GDM1 (cell line): ENCODE measurements at places on chromosomes 2 and 18.

DNA sequence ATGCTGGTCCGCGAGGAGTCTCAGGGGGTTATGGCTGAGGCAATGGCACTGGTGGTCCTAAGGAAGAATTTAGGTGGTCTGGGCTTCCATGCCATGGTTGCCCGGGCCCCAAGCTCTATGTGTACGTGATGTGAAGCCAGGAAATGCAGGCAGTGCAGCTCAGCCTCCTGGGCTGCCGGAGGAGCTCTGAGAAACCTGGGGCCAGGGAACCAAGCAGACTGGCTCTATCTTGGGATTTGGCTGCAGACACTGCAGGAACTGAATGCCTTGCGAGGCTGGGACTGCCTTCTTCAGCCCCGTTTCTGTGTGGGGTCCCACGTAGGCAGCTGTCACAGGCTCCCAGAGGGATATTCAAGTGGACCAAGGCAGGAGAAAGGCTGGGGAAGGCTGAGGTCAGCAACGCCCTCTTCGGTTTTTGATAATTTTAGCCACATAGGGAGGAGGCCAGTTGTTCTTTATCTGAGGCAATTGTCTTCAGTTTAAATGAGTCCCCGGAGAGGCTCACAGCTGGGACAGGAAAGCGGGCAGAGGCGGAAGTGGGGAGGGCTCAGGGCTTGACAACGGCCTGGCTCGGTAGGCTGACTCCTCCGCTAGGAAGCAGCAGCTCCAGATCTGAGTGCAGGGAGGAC lies 77.7 kb downstream of the RHOB start:
- DNase-seq, result no peak

GRCh38 chr2:237616734-237617586 lies 10.4 kb upstream of the LRRFIP1 start:
- peak; percentile 56 for DNase-seq

DNA sequence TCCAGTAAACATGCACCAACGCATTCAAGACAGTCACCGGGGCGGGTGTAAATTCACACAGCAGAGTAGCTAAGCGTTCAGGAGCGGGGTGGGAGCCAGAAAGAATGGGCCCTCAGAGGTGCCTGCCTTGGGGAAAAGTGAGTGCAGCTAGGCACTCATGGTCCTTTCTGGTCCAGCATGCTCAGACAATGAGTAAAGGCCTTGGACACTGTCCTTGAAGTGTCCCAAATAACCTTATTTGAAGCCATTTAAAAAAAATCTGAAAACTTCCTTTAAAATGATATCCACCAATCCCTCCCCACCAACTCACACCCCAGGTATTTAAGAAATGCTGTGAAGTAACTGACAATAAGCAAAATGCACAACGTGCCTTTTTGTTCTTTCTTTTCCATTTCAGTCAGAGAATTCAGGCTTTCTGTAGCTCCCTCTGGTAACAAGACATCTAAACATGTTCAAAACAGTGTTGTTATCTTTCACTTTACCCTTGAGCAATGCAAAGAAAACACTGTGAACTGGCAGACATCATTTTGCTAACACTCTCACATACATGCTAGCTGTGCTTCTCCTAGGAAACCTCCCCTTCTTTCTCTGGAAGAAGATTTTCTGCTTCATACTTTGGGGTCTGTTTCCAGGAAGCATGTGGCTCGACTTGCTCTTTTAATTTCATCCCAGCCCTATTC lies 445.1 kb upstream of the SPRED2 start:
- no peak for DNase-seq

GRCh38 chr18:80109676-80110078 lies 615 bp downstream of the ADNP2 start:
- DNase-seq, result no peak

DNA sequence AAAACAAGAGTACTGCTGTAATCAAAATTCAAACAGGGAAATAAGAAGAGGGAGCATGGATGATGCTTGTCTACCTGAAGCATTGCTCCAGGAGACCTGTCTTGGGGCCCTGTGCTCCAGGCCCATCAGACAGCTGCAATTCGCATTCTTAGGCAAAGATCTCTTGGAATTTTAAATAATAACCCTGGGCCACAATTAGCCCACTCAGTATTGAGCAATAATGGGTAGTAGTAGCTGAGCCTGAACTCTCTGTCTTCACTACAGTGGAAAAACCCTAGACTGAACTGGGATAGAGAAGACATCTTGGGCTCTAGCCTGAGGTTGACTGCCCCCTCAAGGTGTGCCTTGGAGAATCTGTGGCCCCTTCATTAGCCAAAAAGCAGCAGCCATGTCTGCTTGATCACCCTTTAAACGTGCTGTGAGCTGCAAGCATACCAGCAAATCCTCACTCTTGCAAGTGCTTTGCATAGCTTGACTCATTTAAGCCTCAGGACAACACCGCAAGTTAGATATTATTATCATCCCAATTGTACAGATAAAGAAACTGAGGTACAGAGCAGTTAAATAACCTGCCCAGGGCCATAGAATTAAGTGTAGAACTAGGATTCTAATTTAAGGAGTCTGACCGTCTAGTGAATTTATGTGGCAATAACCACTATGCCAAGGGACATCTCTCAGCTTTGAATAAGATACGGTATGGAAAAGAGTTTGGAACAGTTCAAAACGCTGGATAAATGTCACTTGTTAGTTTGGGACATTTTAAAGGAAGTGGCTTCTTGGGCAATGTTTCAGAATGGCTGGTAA lies 69.0 kb downstream of the DDX1 start:
- no peak for DNase-seq

DNA sequence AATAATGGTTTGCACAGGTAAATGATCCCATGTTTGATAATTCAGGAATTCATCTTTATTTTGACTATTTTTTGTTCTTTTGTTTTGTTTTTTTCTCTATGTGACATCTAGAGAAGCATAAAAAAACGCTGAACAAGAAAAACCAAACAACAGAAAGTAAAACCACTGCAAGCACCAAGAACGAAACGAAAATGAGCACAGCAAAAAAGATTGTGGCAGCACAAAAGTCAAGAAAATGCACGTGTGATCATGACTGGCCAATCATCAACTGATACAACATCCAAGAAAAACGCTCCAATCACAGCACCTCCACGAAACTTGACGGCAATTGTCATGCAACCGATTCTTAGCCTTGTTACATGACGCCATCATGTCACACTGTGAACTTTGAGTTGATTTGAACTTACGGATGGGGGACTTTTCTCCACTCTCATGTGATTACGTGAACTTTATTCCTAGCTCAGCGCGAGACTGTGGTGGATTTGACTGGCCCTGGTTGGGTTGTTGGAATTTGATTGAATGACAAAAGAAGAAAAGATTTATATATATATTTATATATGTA lies 318.7 kb downstream of the CELF4 start:
- no peak for DNase-seq

GRCh38 chr2:206642075-206643025 lies at the start of gene FAM237A:
Gene FAM237A (plus strand): TSS chr2:206642487. CDS start chr2:206644237, 1,750 bp downstream.
- peak; percentile 1 for DNase-seq

DNA sequence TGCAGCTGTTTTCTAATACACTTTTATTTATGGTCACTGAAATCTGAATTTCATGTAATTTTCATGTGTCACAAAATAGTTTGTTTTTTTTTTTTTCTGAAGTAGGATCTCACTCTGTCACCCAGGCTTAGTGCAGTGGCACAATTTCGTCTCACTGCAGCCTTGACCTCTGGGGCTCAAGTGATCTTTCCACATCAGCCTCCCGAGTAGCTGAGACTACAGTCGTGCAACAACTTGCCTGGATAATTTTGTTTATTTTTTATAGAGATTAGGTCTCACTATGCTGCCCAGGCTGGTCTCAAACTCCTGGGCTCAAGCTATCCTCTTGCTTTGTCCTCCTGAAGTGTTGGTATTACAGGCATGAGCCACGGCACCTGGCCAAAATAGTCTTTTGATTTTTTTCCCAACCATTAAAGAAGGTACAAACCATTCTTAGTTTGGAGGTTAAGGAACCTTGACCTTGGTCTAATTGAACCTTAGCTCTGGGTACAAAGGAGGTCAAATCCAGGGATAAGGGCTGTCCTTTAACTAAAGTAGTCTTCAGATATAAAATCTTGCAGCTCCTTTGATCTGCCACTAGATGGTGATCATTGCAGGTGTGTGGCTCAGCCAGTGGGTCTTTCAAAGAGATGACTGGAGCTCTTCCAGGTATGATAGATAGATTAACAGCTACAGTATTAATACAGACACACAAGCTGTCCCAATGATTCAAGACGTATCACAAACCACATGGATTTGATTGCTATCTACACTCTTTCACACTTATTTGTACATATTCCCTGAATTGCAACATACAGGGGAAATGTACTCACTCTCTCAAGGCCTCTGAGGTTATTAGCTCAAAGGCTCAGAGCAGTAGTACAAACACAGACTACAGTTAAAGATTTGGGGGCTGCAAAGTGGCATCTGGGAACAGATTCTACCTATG lies 4.7 kb upstream of the KRCC1 start:
- no peak for DNase-seq

GRCh38 chr18:56521263-56521662 lies 117.1 kb downstream of the TXNL1 start:
- no peak for DNase-seq

GRCh38 chr2:42192652-42193566 lies 23.8 kb downstream of the EML4 start:
- no peak for DNase-seq

DNA sequence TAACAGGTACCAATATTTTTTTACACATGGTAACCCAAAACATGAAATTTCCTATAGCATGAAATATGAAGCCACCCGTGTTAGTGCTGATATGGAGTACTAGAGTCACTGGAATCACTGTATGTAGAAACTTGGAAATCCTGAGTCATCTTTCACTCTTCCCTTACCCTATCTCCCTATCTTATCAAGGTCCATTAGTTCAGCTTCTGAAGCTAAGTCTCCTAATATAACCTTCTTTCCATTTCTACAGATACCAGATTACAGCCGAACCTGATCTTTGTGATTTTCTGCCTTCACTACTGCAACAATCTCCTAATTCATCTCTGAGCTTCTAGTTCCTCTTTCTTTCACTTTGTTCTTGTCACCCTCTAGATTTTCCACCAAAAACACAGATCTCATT lies 59.0 kb downstream of the SEPTIN10 start:
- DNase-seq, result no peak

DNA sequence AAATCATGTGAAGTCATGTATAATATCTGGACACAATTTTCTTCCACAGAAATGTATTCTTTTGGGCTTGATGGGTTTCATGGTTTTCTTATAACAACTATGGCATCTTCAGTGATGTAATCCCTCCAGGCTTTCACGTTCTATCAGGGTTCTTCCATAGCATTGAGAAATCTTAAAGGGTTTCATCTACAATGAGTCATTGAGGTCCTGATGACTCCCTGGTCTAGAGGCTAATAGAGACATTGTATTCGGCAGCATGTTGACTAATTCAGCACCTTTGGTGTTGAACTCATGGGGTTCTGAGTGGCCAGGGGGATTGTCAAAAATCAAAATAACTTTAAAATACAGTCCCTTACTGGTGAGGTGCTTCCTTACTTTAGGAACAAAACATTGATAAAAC lies 614.0 kb upstream of the CRIM1 start:
- no peak for DNase-seq

DNA sequence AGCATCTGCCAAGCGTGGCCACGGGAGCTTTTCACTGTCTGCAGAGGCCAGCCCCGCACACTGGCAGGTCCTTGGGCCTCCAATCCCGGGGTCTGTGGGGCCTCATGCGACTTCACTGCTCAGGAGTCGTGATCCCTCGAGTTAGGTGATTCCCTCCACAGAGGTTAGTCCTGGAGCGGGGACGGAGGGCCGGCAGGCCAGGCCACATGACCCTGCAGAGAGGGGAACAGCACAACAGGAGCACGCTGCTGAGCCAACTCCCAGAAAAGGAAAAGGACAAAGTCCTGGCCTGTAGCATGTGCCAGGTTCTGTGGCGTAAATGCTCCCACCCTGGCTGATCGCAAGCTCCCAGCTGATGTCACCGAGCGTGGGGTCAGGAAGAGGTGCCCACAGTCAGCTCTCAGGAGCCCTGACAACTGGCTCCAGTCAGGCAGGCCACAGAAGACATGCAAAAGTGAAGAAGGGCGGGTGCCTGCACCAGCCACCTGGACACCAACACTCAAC lies 15.3 kb upstream of the PRLH start:
- DNase-seq, result no peak

- DNase-seq, result no peak
Measured at GRCh38 chr2:95185973-95186372, 20.4 kb downstream of the ZNF2 start.

- no peak for DNase-seq
Measured at GRCh38 chr2:237699870-237700511, 72.6 kb downstream of the LRRFIP1 start.

GRCh38 chr2:231111987-231112386 lies 12.9 kb downstream of the HTR2B start:
- DNase-seq, result no peak

GRCh38 chr2:10101491-10101890 lies 21.0 kb upstream of the RRM2 start:
- DNase-seq, result no peak

DNA sequence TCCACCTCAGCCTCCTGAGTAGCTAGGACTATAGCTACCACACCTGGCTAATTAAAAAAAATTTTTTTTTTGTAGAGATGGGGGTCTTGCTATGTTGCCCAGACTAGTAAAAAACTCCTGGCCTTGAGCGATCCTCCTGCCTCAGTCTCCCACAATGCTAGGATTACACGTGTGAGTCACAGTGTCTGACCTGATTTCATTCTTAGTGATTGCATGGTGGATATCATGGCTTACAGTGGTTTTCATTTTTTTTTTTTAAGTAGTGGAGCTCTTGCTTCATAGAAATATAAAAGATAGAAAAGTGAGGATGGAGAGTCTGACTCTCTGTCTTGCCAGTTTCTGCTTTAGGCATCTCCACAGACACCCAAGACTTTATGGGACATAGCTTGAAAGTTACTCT lies 83.6 kb downstream of the CDC42EP3 start:
- no peak for DNase-seq

DNA sequence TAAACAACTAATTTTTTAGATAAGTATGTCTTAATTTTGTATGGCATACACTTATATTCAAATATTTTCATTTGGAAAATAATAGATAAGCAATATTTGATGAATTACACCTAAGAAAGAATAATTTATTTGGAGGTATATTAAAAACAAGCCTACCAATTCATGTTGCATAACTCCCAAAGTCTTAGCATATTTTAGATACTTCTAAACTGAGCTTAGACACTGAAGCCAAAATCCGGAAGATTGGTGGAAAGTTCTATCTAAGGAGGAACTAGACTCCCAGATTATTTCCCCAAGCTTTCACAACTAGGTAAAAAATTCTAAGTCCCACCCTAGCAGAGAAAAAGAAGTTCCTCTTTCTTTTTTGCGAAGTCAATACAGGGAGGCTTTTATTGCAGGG lies 221.0 kb upstream of the MMADHC start:
- DNase-seq, result no peak

GRCh38 chr18:28108814-28109213 lies 68.1 kb downstream of the CDH2 start:
- DNase-seq, result no peak

GRCh38 chr2:130370490-130370889 lies 14.6 kb downstream of the PTPN18 start:
- DNase-seq, result no peak
